ENCODE measurements at places on chromosomes 5 and 9.
A peak's percentile ranks its signal among the peaks of the same experiment; 100 is the strongest.

DNA sequence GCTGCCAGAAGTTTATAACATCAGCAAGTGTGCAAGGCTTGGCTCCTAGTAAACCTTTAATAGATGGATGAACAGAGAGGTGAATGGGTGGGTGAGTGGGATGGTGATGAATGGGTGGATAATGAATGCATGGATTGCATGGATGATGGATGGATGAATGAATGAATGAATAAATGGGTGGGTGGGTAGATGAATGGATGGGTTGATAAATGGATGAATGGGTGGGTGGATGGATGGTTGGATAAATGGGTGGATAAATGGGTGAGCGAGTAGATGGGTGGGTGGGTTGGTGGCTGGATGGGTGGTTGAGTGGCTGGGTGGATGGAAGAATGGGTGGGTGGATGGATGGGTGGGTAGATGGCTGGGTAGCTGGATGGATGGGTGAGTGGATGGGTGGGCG is 28.5 kb upstream of the CEP72 start:
- DNase-seq, result no peak

GRCh38 chr5:78603636-78604175 is 44.9 kb downstream of the LHFPL2 start:
- DNase-seq, result no peak

DNA sequence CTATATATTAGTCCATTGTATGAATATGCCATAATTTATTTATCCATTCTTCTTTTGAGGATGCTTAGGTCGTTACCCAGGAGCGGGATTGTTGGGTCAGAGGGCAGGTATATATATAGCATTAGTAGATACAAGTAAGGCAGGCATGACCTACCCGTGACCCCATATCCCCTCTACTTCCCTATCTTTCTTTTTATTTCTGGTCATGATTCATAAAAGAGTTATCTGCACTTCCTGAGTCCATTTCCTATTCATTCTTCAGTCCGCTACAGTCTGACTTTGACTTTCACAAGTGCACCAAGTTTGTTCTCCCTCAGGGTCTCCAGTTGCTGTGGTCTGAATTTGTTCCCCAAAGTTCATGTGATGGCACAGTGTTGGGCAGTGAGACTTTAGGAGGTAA is 6.9 kb downstream of the RHOBTB3 start:
- no peak for DNase-seq

- DNase-seq, result peak; percentile 79
These were observed 545 bp downstream of the PALM2AKAP2 start for GRCh38 chr9:109780453-109781033.

- peak; percentile 43 for DNase-seq
These were observed 475.4 kb downstream of the RAB3C start for GRCh38 chr5:59058237-59058636.

- no peak for DNase-seq
These were observed 12.7 kb downstream of the SYK start for GRCh38 chr9:90814355-90814754.

GRCh38 chr9:70315389-70315788 is 56.6 kb downstream of the SMC5 start:
- DNase-seq, result no peak

DNA sequence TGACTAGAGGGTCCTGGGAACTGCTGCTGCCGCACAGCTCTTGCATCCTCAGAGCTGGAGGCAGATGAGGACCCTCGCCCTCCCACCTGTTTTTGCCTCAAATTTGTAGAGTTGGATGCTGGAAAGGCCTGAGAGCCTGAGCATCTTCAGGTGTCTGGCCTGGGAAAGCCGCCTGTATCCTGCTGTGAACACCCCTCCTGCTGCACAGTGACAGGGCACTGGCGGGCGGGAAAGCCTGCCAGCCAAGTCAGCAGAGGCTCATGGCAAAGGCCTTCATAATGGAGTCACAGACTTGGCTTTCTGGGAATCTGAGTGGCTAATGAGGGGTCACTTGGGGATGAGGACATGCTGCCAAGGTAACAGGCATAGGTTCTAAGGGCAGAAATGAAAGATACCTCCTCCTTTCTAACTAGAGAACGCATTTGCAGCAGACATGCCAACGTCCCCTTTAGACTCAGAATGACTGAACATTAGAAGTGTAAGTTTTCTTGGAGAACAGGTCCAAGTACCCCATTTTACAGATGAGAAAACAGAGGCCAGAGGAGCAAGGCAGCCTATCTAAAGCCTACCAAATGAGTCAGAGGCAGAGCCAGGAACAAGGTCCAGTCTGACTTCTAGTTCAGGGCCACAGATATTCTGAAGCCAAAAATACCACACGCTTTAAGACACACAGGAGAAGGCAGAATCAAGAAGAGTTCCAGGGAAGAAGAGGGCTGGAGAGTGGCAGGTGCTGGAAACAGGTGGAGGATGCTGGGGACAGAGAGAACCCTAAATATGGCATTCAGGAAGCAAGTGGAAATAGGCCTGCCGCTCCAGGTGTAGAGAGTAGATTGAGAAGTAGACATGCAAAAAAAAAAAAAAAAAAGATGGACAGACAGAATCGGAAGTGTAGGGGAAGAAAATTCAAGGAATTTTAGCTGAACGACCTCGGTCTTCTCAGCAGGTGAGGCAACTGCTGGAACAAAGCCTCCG is 44.1 kb downstream of the EPB41L4B start:
- DNase-seq, result peak; percentile 59

DNA sequence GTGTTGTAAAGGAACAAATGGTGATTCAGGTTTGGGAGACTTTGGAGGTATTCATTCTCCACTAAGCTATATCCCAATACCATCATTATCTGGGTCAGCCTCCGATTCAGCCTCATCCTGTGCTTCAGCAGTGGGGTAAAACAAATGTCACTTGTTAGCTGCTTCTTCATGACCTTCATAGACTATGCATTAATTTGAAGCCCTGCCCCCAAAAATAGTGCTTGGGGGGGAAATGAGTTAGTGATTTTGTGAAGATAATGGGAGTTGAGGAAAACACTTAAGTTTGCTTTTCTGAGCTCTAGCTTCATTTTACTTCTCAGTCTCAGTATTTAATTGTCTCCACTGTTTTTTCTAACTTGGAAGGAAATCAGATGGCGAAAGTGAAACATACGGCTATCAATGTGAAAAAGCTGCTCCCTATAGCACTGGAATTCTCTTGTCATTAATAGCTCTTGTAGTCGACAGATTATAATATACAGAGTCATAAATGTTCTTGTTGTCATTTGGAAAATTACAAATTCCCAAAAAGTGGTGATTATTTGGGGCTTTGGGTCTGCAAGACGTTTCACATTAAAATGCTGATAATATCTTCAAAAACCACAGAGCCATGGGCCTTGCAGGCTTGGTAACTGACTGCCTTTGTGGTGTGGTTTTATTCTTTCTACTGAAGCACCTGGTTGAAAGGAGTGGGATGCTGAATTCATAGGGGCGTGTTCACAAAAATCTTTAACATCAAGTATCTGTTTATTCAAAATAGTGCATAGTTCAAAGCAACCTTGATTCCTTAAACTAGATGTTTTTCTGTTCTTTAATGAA is 40.0 kb downstream of the PIK3R1 start:
- peak; percentile 29 for DNase-seq

- peak; percentile 66 for DNase-seq
These were observed 165.6 kb downstream of the YTHDC2 start for GRCh38 chr5:113678924-113679575.

DNA sequence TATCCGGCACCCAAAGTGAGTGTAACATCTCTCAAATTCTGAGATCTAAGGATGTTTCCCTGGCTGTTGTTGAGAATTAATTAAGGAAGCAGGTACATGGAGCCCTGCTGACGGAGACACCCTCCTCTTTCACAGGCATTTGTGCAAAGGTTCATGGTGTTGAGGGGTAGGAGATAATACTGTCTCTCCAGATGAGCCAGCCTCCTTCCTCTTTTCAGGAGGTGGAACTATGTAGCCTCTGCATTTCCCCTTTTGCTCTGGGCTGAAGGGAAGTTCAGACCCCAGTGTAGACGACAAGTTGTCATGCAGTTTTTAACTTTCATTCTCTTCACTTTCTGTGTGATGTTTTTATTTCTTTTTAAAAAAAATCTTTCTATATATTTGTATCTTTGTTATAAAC is 107.5 kb downstream of the GALNT10 start:
- DNase-seq, result no peak

- no peak for DNase-seq
These were observed 15.8 kb downstream of the EXOC3 start for GRCh38 chr5:458547-459353.

DNA sequence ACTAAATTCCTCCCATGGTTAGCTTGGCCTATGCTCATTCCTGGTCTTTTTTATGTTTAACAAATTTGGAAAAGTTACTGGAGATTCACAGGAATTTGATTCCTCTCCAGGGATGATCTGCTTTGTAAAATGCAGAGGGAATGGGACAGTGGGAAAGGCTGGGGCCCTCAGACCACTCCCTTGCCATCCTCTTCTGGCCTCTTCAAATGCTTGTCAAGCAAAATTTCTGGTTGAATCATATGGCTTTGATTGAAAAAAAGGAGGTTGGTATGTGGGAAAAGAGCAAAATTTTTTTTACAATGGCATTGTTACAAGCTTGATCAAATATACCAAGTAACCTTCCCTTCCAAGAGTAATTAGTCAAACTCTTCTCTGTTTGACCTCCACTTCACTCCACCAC is 225.1 kb downstream of the PIK3R1 start:
- DNase-seq, result no peak

- peak; percentile 20 for DNase-seq
These were observed 218.5 kb downstream of the PLK2 start for GRCh38 chr5:58241389-58241788.

DNA sequence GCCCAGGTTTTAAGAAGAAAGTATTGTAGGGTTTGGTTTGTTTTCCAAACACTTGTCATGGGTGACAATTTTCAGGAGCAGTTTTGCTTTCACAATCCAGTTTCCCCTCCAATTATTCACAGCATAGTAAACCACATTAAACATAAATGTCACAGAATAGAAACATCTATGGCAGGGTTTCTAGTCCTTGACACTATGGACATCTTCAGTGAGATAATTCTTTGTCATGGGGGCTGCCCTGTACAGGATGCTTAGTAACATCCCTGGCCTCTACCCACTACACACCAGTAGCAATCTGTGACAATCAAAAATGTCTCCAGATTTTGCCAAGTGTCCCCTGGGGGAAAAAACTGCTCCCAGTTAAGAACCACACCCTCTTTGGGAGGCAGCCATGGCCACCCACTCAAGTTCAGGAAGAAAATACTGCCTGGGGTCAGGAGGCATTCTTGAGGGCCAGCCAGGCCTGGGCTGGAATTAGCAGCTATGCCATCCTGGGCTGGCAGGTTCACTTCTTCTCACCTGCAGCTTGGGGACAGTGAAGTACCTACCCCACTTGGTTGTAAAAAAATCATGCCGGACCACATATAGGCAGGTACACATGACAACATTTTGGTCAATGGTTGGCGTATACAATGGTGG is 116.3 kb downstream of the HSD17B3 start:
- DNase-seq, result no peak

GRCh38 chr9:6759185-6759977 is 1.6 kb downstream of the KDM4C start:
- peak; percentile 69 for DNase-seq

DNA sequence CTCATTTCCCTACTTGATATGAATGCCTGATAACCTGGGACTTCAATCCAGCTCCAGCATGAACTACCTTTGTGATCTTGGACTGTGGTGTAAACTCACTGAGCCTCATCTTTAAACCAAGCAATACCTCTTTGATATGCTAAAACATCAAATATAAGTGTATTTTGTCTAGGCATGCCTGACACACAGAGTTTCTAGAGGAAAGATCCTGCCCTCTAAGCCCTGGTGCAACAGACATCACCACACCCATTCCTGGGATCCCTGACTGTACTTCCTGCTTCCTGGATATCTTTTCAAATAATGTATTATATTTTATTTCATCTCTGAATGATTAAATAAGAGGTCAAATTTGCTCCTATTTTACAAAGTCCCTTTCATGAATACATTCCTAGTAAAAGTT is 55.8 kb downstream of the ANXA2R start:
- DNase-seq, result no peak

- no peak for DNase-seq
These were observed 93.7 kb upstream of the SMC5 start for GRCh38 chr9:70165006-70165602.

- DNase-seq, result peak; percentile 62
These were observed 63.2 kb downstream of the SERINC5 start for GRCh38 chr5:80192507-80193241.

DNA sequence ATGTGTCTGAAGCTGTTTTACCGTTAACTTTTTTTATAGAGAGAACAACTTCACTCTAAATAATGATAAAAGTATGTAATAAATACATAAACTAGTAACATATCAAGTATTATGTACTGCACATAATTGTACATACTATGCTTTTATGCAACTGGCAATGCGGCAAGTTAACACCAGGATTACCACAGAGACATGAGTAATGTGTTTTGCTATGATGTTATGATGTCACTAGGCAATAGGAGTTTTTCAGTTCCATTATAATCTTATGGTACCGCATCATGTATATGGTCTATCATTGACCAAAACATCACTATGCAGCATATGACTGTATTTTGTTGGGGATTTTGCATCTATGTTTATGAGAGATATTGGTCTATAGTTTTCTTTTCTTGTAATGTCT is 326.4 kb upstream of the TARS1 start:
- no peak for DNase-seq

GRCh38 chr5:126062398-126063221 is 360.6 kb upstream of the GRAMD2B start:
- DNase-seq, result no peak

GRCh38 chr5:180792287-180792964 is 10.2 kb downstream of the MGAT1 start:
- DNase-seq, result no peak

DNA sequence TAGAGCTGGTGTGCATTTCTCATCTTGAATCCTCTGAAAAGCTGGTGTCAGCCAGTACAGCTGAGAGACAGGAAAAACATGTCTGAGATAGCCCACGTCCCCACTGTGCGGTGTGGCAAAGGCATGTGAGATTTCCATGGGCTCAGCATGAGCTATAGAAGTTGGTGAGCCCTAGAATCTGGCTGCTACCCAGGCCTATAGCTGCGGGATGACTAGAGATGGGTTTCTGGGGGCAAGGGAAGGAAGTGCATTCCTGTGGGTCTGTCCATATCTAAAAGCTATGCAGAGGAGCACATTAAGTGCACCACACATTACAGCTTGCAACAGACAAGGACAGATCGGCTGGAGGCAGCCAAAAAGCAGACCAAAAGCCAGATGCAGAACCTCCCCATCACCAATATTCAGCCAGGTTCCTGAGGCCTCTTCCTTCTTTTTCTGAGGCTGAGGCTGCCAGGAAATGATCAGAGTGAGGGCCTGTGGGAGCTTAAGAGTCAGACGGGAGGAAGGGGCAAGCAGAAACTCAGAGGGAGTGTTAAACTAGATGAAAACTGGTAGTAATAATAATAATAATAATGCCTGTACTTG is 55.8 kb upstream of the RANBP3L start:
- DNase-seq, result no peak

DNA sequence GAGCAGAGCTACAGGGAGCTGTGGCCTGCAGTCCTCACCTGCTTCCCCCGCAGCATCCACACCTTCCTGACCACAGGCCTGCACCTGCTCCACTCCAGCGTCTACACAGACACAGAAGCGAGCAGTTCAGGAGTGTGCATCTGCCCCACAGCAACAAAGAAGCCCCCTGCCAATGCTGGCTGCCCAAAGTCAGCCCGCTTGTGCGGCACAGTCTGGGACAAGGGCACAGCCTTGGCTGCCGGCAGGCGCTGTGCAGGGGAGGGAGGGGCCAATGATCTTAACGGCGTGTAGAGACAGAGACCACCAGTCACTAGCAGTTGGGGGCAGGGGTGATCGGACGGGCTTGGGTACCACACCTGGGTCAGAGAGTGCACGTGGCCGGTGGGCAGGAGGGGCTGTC is 6.6 kb downstream of the BRD9 start:
- DNase-seq, result no peak

- DNase-seq, result peak; percentile 73
These were observed 11.5 kb upstream of the C5orf58 start for GRCh38 chr5:170221327-170221741.
